ENCODE measurements at places on chromosomes 7 and 10.
A peak's percentile ranks its signal among the peaks of the same experiment; 100 is the strongest.

DNA sequence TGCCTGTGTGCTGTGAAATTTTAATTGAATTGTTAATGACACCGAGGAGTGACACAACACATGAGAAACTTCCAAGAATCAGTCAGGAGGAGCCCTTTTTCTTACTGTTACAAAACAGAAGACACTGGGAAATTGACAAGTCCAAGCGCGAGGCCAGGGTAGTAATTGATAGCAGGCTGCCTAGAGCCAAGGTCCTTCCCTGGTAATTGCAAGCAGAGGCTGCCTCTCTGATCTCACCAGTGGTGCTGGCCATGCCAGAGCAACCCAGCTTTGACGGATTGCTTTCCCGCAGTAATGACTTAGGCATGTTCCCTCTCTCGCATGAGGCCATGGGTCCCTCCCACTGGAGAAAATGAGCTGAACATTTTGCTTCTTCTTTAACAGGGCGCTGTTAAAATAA lies 111.5 kb downstream of the LRMDA start:
- no peak for DNase-seq

GRCh38 chr10:114256008-114256765 lies 17.1 kb downstream of the VWA2 start:
- DNase-seq, result no peak

- no peak for DNase-seq
Measured at GRCh38 chr10:132281915-132282666, 25.7 kb downstream of the STK32C start.

- DNase-seq, result no peak
Measured at GRCh38 chr7:66167773-66168387, 37.3 kb upstream of the TPST1 start.

- no peak for DNase-seq
Measured at GRCh38 chr7:68700414-68700813, 897.9 kb upstream of the AUTS2 start.

GRCh38 chr7:65371468-65371867 lies 2.2 kb upstream of the ZNF92 start:
- DNase-seq, result no peak

DNA sequence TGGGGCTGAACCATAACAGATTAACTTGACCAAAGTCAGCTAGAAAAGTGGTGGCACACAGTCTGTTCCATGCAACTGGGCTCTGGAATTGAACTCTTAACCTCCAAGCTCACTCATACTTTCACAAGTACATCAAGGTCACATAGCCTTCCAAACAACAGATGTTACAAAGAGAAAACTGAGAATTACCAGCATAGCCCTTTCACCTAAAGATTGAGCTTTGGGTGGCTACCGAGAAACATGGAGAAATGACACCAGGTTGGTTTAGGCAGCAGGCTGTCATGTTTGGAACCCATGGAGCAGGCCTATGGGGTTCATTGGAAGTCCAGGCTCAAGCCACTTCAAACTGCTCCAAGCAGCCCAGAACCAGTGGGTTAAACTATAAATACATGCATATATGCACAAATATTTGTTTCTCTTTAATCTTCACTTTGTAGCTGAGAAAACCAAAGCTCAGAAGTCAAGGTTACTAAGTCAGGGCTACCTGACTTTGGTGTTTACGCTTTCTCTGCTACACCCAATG lies 59.1 kb downstream of the MALSU1 start:
- no peak for DNase-seq

DNA sequence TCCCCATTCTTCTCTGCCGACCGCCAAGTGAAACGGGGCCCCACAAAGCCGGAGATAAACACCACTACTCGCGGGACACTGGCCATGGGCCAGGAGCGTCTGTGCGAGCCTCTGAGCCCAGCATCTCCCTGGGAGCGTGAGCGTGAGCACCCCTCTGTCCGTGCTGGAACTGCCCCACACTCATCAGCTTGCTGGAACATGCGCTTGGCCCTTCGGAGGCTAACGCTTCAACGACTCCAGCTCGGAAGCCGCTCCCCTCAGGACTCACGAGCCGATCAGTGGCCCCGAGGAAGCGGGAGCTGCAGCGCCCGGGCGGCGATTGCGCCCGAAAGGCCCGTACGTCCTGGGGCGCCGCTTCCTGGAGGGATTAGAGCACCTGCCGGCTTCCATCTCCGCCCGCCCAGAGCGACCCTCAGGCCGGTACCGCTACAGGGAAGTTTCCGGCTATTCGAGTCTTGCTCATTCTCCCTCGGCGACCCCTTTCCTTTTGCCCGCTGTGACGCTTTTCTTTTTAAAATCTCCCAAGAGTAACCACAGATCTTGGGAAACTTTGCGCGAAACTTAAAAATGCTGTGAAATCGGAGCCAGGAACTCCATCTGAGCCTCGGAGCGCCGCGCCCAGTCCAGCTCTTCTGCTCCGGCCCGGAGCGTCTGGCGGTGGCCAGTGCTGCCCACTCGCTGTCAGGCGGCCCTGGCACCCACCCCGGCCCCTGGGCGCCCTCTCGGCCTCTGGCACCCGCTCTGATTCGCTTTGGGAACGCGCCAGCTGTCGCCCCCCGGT lies 1.0 kb downstream of the TLL2 start:
- DNase-seq, result no peak

GRCh38 chr10:26721561-26721960 lies 24.1 kb downstream of the PDSS1 start:
- peak; percentile 63 for DNase-seq

- DNase-seq, result no peak
Measured at GRCh38 chr10:82037076-82037475, 162.1 kb downstream of the NRG3 start.

GRCh38 chr10:111481866-111482265 lies 405.0 kb downstream of the ADRA2A start:
- no peak for DNase-seq

DNA sequence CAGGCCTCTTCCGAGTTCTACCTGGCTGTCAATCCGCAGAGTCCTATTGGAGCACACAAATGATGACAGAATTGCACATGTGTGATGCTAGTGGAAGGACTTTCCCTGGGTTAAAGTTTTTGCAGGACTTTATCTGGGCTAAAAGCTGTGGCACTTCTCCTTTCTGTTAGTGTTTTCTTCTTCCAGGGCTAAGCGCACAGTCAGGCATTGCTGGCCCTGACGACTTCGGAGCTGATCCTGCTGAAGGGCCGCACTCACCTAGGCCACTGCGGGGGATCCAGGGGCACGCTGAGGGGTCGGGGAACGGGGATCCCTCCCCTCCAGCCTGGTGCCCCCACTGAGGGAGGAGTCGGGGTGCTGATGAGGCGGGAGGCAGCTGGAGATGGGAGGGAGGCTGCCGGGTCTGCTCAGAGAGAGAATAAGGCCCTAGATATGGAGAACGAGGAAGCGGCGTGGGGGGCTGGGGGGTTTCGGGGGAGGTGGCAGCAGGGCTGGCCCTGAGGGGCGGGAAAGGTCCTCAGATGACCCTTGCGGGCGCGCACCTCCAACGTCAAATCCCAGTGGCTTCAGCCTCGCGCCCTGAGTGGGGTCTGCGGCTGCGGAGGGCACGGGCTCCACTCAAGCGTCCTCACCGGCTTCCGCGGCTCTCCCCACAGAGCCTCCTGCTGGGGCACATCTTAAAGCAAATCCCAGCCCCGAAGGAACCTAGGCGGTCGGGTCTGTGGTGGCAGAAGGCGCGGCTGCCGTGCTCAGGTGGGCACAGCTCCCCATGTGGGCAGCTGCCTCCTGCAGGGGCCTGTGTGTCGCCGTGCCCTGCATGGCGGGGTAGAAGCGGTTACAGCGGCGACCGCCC lies 30.9 kb downstream of the AGR3 start:
- no peak for DNase-seq
